ENCODE measurements at places on chromosomes 2 and 18.

- no peak for DNase-seq
These were observed 98.0 kb downstream of the DYM start for GRCh38 chr18:49362431-49362830.

DNA sequence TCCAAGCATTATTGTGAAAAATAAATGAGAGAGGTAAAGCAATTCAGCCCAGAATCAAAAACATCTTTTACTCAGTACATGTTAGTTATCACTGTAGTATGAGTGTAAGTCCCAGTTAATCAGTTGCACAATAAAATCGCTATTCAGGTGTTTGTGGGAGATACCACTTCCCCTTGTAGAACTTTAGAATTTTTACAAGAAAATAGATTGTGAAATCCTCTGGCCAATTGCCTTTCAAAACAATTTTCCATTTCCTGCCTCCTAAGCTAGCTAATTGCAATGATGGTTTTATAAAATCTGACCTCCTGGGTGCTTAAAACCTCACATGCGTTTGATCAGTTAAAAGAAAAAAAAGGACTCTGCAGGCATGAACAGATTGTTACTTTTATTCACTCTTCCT, 332.5 kb downstream of the PID1 start:
- no peak for DNase-seq

DNA sequence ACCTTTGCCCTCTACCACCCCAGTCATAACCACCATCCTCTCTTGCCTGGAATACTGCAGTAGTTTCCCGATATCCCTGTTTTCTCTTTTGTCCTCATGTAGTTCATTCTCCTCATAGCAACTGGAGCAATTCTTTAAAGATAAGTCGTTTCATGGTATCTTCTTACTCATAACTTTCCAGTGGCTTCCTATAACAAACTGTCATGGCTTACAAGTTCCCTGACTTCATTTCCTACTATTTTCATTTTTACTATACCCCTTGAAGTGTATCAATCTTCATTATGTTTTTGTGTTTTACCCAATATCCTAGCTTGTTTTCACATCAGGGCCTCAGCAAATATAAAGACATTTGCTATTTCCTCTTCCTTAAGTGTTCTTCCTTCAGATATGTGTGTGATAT, 83.7 kb upstream of the PROKR1 start:
- DNase-seq, result no peak

DNA sequence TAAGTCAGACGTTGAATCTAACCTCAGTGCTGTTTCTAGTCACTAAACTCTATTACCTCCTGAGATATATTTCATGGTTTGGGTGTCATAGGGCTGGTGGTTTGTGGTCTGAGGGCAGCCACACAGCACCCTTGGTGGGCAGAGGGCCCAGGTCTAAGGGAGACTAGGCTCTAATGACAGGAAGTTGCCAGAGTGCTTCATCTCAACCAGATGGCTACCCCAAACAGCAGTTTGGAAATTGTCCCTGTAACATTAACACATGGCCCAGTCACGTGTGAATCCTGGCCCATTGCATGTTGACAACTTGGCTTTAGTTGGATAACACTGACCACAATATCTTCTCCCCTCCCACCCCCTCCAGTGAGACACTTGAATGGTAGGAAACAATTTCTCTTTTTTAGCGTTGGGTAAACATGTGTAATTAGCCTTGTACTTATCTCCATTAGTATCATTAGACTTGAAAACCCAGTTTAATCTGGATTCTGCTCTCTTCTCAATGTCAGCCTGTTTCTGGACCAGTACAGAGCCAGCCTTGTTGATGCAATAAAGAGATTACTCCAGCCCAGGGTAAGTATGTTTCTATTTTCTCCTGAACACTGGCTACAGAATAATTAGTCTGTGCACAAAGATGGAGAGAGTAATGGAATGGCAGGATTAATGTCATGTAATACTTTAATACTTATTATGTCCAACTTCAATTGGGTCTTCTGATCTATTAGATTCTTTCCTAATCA, 187.8 kb upstream of the SIX3 start:
- DNase-seq, result no peak

GRCh38 chr2:202032846-202033316, 774 bp upstream of the FZD7 start:
- no peak for DNase-seq

GRCh38 chr18:54780285-54780861, 47.9 kb upstream of the RAB27B start:
- DNase-seq, result no peak

GRCh38 chr2:72824224-72824842, 1.5 kb downstream of the EXOC6B start:
- no peak for DNase-seq

DNA sequence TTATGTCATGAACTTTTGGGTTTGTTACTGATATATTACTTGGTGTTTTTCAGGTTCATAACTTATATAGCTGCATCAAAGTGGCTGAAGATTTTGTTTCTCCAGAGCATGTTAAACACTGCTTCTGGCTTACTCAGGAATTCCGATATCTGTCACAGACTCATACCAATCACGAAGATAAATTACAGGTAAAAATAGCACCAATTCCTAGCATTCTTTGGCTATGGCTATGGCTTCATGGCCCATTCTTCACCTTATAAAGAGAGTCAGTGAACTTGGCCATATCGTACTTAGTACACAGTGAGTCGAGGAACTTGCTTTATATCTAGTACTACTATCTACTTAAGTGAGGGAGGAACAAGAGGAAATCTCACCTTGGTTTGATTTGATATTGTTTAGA, 49.9 kb downstream of the KDM3A start:
- DNase-seq, result no peak

DNA sequence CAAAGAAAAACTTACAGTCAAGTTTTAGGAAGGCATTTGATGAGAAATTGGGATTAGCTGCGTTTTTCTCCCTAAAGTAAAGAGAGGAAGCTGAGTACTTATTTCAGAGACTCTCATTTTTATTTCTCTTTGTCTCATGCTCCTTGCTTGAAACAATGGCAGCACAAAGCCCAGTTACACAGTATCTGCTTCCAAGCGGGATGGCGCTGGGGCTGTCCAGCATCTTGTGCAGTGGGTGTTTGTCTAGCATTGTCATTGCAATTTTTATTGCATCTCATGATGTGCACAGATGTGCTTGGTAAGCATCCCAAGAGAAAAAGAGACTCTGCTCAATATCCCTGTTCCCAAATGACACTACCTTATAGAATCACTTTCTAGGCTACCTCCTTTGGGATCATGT, 102.8 kb upstream of the ZNF521 start:
- DNase-seq, result no peak

DNA sequence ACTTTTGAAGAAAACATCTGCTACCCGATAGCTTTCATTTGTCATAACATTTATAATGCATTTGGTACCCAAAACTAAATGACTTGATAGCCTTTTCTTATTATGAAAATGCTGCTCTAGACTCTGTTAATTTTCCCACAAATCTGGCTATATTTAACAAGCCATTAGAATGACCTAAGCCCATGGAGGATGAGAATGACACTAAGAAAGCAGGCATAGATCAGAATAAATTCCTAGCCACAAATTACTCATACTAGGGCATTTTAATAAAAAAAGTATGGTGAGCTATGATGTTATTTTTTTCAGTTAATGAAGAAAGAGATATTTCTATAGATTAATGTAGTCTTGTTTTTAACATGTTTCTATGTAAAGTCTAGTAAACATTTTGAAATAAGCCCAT, 1728.3 kb downstream of the SUCLG1 start:
- no peak for DNase-seq

DNA sequence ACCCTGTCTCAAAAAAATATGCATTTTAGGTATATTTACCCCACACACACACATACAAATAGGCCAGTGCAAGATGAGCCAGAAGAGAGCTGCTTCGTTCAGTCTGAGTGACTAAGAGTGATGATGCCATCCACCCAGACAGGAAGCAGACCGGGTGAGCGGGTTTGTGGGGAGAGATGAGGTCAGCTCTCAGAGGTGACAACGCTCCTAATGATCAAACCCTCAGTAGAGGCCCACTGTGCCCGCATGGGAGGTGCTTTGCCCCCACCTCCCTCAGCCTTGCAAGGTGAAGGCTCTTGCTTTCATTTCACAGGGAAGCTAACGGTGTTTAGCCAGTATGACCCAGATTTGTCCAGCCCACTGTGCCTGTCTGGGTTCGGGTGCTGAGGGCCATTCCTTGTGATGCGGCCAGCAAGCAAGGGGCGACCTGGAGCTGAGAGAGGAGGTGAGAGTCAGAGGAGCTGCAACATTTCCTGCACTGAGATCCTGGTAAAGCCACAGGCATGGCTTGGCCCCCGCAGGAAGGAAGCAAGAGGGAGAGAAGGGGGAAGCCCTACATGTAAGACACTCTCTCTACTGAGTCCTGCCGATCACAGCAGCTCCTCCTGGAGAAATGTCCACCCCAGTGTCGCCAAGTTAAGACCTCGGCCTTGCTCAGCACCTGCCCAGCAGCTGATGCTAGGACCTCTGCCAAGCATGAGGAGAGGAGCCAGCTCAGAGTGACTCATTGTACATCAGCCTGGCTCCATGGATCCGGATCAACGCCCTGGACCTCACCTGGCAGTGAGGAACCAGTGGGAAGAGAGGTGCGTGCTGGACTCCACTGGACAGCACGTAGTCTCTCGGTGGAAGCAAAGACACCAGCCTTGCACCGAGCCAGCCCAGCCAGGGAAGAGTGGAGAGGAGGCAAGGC, 37.0 kb downstream of the NIFK start:
- no peak for DNase-seq

- DNase-seq, result no peak
These were observed 56.6 kb downstream of the BMPR2 start for GRCh38 chr2:202432776-202433175.

DNA sequence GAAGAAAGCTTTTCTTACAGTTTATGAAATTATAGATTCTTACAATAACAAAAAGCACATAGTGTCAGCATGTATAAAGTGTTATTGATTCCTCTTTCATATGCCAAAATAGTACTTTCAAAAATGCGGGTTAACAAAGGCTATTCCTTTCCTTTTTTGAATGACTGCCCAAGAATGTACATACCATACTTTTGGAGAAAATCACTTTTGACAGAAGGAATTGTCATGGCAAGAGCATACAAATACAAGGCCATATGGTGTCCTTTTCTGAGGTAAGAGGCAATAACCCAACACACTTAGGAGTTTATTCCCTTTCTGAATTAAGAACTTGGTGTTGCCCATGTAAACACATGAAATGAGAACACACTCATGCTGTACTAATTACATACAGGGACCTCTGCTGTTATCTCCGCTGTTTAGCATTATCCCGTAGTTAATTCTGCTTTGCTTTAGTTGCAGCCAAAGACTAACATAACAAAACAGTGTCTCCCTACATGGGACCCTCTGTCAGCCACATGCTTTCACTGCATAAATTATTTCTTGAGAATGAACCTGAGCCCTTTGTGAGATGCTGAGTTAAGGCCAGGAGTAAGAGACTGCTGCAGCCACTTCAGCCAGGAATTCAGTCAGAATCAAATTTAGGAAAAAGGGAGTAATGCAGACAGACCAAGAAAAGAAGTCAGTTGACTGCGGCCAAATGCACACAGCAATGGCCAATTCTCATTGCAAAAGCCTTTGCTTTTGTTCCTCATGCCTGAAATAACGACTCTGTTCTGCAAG, 67.0 kb downstream of the CDH2 start:
- DNase-seq, result no peak

- DNase-seq, result no peak
These were observed 32.5 kb upstream of the SP100 start for GRCh38 chr2:230383453-230383852.

- DNase-seq, result no peak
These were observed 269.5 kb downstream of the EIPR1 start for GRCh38 chr2:3108105-3108504.

- no peak for DNase-seq
These were observed 48.7 kb downstream of the PTPRM start for GRCh38 chr18:7615840-7616239.

DNA sequence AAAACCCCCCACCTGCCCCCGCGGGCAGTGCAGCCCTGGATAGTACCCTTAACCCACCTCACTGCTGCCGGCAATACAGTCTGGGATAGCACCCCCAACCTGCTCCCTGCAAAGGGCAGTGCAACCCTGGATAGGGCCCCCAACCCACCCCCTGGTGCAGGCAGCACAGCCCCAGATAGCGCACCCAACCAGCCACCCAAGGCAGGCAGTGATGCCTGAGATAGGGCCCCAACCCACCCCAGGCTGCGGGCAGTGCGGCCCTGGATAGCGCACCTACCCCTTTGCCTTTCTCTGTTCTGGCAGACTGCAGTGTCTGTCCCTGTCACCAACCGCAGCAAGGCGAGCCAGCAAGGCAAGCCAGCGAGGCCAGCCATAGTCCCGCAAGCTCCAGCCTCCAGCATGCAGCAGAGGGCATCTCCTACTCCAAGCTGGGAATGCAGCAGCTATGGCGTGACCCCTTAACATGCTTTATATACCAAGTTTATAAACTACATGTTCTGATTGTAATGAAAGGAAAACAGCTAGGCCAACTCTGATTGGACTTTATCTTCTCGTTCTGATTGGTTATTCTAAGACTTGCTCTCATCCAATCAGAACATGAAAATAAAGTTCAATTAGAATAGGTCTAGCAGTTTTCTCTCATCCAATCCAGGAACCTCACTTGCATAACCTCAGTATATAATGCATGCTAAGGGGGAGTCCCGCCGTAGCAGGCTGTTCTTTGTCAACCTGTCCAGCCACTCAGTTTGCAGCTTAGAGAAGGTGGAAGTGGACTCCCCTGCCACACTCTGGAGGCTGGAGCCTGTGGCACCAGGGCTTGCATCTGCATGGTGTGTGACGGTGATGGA, 34.1 kb upstream of the ANKRD62 start:
- no peak for DNase-seq

GRCh38 chr18:77896586-77897252, 647.1 kb downstream of the GALR1 start:
- DNase-seq, result no peak
